NCI-H460 (cell line): ENCODE measurements at places on chromosomes 11 and 22.

DNA sequence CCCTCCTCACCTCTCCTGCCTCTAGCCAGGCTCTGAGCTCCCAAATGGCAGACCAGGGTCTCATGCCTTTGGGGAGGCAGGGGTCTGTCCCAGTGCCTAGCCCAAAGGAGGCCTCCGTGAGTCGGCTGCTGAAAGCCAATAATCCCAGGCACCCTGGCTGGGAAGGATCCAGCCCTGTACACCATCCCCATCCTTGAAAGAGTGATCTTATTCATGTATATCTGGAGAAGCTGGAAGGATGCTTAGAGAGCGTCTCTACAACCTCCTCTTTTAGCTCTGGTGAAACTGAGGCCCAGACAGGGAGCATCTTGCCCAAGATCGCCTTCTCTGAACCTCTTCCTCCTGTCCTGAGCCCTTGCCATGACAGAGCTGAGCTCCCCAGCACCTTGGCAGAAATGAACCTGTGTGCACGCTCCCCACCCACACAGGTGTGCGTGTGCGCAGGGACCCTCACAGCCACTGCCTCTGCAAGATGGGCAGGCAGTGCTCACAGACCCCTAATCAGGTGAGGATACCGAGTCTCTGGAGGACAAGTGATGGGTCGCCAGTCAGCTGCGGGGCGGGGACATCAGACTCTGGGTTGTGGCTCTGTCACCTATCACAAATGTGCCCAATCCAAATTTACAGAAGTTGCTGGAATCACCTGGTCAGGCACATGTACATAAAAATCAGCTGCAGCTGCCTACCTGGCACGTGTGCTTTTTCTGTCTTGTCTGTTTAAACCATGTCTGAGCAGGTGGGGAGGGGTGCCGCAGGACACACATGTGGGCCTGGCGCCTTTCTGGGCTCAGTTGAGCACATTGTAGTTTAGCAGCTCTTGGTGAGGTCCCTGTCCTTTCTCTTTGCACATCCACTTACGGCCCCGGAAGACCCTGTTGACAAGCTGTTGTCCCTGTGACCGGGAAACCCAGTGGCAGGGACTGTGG lies 49.3 kb upstream of the WNT7B start:
- DNase-seq = no peak

GRCh38 chr22:23215294-23216241 lies 35.3 kb downstream of the BCR start:
- DNase-seq = no peak

GRCh38 chr11:106133529-106133928 lies 56.1 kb downstream of the AASDHPPT start:
- DNase-seq = no peak

GRCh38 chr11:57900320-57900719 lies 123.4 kb upstream of the OR9Q1 start:
- DNase-seq = no peak

DNA sequence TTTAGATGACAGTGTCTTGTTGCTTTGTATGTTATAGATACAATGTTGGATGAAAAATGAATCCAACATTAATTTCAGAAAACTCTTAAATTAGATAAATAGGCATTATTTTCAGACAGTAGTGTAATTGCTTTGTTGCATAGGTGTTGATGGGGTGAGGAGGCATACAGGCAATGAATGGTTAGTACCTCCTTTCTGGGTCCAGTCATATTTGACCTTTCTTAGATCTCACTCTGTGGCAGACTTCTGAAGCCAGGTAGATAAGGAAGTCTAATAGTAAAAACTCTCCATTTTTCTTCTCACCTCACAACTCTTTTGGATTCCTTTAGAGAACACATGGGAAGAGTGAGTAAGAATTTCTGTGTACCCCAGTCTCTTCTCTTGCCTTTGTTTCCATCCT lies 31.8 kb downstream of the BIRC2 start:
- no peak for DNase-seq

DNA sequence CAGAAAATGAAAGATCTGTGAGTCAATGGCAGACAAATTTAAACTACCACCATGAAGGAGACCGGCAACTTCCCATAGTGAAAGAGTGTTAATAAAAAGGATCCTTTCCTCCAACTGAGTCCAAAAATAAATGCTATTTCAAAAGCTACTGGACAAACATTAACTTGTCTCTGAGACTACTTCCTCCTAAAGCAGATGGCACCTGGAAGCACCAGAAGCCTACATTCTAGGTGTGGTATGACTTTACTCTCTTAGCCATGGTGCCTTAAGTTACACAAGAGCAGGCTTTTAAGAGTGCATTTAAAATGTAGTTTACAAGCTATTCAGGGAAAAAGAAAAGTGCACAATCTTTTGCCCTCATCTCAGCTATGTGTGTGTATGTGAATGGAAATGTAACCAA lies 2.5 kb downstream of the ARHGAP32 start:
- DNase-seq = no peak

GRCh38 chr11:60077981-60078380 lies 10.5 kb upstream of the MS4A2 start:
- no peak for DNase-seq

- DNase-seq = no peak
These were observed 690.1 kb downstream of the METTL15 start for GRCh38 chr11:28798286-28798685.

DNA sequence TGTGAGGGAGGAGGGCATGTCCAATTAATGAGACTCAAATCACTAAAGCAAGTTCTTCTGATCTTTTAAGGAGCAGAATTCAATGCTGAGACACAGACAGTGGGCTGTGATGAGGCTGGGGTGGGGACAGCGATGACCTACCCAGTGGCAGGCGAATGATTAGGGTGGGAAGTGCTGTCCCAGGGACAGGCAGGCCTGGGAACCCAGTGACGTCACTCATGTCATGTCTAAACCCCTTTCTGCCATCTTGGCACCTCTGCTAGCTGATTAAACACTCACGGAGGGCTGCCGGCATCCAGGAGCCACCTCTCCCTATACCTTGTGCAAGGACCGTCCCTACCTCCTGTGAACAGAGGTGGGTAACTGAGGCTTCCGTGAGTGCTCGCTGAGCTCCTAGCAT lies 1235.2 kb downstream of the TBC1D22A start:
- DNase-seq = no peak

GRCh38 chr11:1036303-1036923 lies at the start of gene MUC6:
TSS of gene MUC6 (minus strand) at chr11:1036718. CDS start at chr11:1036655, 63 bp downstream.
- DNase-seq = no peak

GRCh38 chr11:46800177-46800576 lies 45.9 kb downstream of the CKAP5 start:
- DNase-seq = no peak

GRCh38 chr11:132358573-132358953 lies 988.1 kb downstream of the NTM start:
- DNase-seq = no peak

DNA sequence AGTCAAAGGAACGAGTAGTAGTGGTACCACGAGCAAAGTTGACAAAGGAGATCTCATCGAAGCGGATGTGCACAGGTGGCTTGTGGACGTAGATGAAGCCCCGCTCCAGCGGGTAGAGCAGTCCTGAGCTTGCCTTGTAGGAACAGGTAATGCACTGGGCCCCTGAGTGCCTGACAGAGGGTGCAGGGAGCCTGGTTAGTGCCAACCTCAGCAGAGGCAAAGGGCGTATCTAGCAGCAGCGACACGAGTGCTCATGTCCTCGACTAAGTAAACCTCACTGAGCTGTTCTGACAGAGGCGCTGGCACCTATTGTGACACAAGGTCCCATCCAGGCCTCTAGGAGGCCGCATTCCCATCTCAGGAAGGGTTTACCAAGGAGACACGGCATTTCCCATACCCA lies 4.0 kb downstream of the SSRP1 start:
- no peak for DNase-seq

DNA sequence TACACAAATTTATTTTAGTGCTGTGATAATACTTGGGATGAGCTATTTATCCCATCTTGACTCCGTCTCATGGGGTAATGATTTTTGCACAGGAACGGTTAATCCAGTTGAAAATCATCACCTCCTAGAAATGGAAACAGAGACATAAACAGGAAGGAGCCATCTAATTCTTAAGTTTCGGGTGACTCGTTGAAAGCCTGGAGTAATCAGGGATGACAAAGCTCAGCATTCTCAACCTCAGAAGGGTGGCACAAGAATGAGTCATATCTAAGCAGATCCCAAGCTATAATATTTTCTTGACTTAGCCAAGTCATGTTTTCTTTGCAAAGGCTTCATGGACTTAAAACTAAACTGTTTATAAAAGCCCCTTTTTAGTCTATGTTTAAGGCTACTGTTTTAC lies 280.8 kb upstream of the CCDC90B start:
- DNase-seq = peak; percentile 47

- DNase-seq = no peak
These were observed 1149.1 kb upstream of the RAG2 start for GRCh38 chr11:37747121-37747520.

DNA sequence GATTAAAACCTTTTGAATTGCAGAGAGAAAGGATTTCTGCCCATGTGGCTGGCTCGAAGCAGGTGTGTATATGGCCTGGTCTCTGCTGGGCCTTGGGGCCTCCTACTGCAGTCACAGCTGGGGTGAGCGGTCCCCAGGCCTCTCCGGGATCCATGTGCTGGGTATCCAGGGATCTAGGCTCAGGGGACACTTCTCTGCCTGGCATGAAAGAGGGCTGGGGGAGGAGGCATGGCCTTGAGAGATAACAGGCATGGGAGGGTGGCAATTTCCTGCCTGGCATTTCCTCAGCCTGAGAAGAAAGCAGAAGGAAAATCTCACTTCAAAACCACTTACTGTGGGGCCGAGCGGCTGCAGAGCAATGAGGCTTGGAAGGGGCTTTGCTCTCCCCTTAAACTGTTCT lies 20.3 kb upstream of the PARVG start:
- no peak for DNase-seq

GRCh38 chr22:31291481-31292235 lies 630 bp downstream of the PIK3IP1 start:
- no peak for DNase-seq

GRCh38 chr11:454801-455565 lies 4.9 kb downstream of the PTDSS2 start:
- DNase-seq = no peak

DNA sequence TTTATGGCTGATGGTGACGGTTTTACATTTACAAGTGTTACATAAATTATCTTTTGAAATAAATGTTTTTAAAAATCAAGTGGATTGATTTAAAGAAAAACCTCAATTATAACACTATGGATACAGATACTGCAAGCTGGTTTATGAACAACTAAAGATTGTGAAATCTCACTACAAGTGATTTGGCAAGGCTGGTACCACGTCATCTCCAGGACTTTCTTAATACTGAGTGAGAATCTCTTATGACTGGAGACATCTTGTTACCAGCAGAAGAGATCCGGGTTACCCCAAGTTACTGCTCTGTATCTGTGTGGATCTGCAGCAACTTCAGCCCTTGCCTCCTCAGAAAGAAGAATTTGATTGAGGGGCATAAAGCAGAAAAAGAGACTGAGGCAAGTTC lies 452.9 kb downstream of the MN1 start:
- DNase-seq = no peak

GRCh38 chr11:33290319-33290718 lies 33.1 kb downstream of the HIPK3 start:
- DNase-seq = no peak

DNA sequence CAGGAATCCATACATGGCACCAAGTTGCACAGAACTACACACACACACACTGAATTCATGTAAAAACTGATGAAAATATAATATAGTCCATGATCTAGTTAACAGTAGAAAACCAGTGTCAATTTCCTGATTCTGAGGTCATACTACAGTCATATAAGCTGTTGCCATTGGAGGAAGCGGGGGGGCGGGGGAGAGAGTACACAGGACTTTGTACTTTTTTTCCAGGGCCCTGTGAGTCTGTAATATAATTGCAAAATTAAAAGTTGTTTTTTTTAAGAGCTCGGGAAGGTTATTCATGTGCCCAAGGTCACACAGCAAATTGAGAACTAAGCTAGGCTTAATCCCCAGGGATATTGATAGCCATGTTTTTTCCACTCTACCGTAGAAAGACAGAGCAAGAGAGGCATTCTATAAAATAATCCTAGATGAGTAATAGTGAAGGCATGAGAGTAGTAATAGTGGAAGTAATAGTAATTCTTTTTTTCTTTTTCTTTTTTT lies 312.3 kb downstream of the MN1 start:
- DNase-seq = no peak

- peak; percentile 64 for DNase-seq
These were observed 1.6 kb downstream of the C1QTNF6 start for GRCh38 chr22:37186228-37186996.

DNA sequence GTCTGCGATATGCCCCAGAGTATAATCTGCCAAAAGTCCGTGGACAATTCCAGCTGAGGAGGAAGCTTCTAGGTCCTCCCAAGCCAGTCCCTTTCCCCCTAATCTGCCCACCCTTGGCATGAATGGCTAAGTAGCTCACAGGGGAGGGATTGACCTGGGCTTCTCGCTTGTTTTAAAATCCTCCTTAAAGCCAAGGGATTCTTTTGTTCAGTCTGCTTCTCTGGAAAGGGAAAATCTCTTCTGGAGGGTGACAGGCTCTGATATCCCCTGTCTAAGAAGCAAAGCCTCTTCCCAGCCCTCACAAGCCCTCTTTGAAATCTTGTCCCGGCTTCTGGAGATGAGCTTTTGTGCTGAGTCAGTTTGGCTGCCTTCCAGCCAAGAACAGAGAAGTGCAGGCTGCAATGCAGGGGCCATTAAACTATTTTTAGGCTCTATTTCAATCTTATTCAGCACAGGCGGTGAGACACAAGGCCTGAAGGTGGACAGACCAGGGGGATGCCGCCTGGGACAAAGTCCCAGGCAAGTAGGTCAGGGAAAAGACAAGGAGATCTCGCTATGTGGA lies 23.9 kb downstream of the NEFH start:
- DNase-seq = peak; percentile 34

DNA sequence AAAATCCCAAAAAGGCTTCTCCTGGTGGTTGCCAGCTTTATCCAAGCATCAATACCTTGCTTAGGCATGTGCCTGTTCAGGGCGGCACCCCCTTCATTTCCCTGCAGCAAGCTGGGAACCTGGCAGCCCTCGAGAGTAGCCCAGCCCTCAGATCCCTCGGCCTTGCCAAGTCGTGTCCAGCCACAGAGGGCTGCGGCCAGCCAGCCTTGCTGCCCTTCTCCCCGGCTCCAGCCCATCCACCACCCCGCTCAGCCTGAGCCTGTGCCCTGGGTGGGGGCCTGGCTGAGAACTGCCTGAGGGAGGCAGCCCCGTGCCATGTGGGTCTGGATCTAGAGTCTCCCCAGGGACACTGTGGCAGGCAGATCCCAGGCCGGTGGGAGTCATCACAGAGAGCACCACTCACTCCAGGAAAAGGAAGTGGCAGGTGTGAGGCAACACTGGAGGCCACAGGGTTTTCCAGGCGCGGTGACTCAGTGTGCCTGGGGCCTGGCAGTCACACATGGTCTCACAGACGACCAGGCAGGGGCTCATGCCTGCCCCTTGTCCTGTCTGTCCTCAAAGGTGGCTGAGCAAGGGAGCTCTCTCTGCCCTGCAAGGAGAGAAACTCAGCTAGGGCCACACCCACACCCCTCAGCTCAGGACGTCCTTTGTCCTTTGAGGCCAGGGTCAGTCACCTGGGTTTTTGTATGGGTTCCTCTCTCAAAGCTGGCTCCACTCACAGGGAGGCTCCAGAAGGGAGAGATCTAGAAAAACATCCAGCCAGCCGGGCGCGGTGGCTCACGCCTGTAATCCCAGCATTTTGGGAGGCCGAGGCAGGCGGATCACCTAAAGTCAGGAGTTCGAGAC lies 12.2 kb upstream of the CDC42BPG start:
- peak; percentile 83 for DNase-seq

GRCh38 chr11:4495487-4495886 lies 13.0 kb downstream of the OR52K1 start:
- DNase-seq = no peak

GRCh38 chr11:12188548-12189317 lies 78.3 kb downstream of the MICAL2 start:
- no peak for DNase-seq
